ENCODE measurements at places on chromosomes 5 and 9.

- DNase-seq, result no peak
Observed at GRCh38 chr5:93665648-93666047, 75.8 kb downstream of the POU5F2 start.

DNA sequence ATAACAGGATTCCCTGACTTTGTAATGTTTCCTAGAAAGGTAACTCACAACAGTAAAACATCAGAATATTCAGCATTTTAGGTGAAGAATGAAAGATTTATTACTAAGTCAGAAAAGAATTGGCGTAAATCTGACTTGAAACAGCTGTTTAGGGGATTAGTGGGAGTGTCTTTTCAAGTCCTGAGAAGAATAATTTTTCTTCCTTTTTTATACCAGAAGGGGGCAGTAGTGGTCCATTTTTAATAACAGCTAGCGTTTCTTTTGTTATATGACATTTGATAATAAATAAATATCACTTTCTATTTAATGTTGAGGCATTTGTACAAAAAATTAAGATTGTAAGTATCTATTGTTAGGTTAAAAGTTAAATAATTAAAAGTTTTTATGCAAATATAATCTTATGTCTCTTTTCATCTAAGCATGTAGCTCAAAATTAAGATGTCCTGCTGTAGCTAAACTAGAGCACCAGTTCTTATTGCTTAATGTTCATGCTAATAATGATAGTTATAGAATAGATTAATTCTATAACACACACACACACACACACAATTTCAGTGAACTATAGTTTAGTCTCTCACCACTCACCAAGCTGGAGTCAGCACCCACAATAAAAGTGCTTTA, 258.7 kb upstream of the ARRDC3 start:
- DNase-seq, result no peak

- DNase-seq, result no peak
Observed at GRCh38 chr5:6667648-6668047, 34.4 kb downstream of the SRD5A1 start.

GRCh38 chr5:112485934-112486355, 66.9 kb upstream of the EPB41L4A start:
- DNase-seq, result no peak

DNA sequence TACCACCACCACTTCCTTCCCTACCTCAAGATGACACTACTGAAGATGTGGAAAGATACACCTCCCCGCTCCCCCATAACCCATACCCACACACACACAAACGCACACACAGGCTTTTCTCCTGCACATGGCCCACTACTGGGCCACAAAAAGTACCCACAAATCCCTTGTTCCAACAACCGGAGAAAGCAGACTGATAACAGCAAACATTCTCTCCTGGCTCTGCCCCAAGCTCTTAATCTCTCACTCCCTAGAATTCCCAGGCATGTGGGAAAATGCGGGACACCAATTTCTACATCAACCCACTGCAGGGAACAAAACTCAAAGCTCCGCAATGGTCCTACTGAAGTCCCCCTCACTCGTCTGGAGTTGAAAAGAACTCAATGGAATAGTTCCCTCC, 611.0 kb upstream of the KLF4 start:
- no peak for DNase-seq

DNA sequence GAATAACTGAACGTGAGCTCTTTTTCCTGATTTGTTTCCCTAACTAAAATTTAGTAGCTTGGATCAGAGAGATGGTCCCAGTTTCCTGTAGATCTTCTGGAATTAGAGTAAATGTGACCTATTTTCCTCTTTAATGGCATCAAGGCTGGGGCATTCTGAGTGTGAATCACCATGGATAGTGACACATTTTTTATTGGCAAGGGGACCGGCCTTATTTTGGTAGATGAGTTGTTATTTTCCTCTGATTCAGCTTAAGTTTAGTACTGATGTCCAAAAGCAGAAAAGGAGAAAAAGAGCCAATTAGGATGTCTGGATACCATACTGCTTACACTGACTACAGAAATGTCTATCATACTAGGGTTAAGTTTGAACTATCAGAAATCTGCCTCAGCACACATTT, 68.1 kb downstream of the RNF38 start:
- DNase-seq, result no peak

DNA sequence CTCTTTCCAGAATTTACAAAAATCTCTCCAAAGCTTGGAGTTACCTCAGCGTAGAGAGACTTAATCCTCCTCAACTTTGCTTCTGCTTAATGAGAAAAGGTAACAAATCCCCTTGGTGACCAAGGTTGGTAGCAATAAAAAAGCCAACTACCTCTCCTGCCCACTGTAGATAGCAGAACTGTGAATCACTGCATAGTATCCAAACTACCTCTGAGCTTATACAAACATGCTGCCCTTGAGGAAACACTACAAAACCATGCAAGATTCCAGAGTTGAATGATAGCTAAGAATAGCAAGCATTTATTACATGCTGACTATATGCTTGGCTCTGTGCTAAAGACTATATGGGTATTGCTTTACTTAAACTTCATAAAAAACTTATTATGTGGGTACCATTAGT, 2.8 kb upstream of the ADAMTS12 start:
- no peak for DNase-seq

- DNase-seq, result no peak
Observed at GRCh38 chr9:89759572-89759971, 154.8 kb downstream of the GADD45G start.

All from activated naive CD8-positive, alpha-beta T cell treated with anti-CD3 and anti-CD28 coated beads, Interleukin-2, amount 50 U/mL, for 16 hours (primary cell).